ENCODE measurements at places on chromosomes 11 and 22.
A peak's percentile ranks its signal among the peaks of the same experiment; 100 is the strongest.

GRCh38 chr22:47289336-47289985, 527.0 kb downstream of the TBC1D22A start:
- DNase-seq = no peak

- DNase-seq = peak; percentile 61
Measured at GRCh38 chr11:94128291-94128745, 323 bp upstream of the PANX1 start.

DNA sequence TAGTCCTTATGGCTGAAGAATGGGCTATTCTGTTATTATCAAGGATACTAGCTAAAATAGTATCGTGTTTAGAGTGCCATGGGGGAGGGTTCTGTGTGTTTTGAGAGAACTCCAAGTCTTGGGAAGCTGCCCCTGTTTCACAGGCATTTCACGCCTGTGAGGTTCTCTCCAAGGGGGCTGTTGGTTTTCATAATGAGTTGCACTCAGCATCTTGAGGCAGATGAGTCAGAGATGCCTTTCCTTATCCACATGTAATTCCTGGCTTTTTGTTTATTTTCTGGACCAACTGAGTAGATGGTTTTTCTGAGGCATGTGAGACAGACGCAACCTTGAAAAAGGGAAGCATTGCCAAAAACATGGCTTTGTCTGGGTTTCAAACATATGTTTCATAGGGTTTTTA, 203.7 kb downstream of the ARHGAP42 start:
- no peak for DNase-seq

DNA sequence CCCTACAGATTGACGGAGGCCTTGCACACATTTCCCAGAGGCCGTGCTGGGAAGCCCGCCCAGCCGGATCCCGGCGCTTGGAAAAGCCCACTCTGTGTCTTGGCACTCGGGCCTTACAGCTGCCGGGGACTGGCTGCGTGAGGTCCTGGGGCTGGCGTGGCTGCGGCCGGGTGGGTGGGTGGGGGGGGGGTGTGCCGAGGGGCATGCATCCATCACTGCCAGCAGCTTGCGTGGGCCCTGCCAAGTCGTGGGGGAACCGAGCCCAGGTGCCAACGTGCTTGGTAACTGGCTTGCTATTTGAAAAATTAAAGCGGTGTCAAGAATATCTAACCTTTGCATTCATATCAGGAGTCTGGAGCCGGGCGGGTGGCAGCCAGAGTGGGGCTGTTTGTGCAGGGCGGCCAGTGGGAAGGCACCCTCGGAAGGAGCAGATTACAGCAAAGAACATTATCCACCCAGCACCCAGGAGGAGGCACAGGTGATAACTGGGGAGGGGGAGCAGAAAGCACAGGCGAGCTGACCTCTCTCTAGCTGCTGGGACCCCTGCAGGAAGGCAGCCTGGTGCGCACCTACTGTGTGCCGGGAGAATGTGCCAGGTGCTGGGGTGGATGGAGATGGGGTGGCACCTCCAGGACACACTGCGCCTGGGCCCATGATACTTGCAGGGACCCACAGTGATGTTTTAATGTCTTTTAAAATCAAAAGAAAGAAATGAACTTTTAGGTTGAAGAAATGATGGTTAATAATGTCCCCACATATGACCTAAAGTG, 28.5 kb upstream of the SMIM38 start:
- no peak for DNase-seq

- no peak for DNase-seq
Measured at GRCh38 chr22:30829901-30830550, 135.4 kb downstream of the OSBP2 start.

DNA sequence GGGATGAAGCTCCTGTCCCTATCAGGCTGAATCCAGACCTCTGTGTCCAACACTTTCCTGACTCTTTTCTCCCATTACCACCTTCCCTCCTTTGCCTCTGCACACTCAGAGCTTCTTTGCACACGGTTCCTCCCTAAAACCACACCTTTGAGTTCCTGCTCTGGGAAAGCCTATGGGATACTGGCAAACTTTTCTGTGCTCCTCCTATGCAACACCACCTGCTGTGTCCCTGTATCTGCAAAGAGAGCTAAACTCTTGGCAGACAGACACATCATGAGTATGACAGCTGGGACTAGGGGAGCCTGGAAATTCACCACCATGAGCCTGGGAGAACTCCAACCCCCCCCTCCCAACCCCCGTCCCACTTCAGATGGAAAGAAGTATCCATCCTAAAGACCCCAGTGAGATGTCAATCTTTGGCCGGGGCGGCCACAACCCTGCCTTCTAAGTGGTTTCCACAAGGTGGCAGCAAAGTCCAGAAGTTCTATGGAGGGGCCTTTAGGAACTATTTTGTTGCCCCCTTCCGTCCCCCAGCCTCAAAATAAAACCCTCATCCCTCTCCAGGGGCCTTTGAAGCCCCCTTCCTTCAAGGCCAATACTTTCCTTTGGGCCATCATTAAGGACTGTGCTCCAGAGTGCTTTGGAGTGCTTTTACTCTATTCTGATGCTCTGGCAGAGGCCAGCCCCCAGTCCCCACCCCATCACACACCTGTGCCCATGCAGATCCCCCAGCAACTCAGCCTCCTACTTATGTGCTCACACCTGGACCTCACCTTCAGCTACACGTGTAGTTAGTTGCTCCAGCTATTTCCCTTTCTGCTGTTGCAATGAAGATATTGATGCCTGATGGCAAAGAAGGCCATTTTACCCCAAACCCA, 19.4 kb downstream of the HTR3A start:
- no peak for DNase-seq

Data from NCI-H2029 (cell line).